T-helper 1 cell (primary cell): ENCODE measurements at places on chromosomes 2 and 18.

DNA sequence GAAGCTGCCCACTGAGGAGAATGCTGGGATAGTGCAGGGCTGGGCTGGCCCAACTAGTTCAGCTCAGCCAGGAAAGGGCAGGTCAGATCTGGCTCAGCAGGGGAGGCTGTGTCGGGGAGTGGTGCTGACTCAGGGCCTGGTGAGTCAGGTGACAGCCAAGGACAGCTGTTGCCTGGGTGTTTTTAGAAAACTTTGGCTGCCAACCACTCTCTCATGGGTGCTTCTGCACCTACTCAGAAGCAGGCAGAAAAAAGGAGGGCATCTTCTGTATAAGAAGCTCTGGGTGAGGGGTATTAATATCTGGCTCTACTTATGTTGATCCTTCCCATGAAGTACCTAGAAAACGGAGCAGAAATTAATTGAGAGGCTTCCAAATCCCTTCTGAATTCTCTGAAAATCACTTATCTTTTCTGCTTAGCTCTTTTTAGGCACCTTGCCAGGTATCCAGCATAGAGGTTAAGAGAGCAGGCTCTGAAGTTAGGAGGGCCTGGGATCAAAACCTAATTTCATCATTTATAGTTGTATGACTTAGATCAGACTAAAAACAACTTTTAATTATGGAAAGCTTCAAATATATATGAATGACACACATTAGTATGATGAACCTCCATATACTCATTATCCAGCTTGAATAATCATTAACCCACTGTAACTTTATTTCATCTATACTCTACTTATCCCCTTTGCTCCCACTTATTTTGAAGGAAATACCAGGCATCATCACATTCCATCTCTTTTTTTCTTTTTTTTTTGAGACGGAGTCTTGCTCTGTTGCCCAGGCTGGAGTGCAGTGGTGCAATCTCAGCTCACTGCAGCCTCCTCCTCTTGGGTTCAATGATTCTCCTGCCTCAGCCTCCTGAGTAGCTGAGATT lies 15.5 kb upstream of the RAB10 start:
- no peak for DNase-seq

DNA sequence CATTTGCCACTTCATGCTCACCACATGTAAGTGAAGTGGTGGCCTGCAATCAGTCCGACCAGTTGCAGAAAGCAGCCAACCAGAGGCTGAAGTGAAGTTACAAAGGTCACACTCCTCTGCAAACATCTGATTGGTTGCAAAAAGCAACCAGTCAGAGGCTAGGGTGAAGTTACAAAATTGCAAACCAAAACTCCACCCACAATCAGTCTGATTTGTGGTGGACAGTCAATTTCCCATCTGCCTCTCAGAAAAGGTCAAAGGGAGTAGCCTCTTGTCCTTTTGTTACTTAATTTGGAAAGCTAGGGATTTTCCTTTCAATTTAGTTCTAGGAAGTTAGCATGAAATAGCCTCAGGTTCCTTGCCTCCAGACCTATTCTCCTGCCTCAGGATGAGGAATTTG lies 185.0 kb downstream of the UXS1 start:
- DNase-seq: no peak

DNA sequence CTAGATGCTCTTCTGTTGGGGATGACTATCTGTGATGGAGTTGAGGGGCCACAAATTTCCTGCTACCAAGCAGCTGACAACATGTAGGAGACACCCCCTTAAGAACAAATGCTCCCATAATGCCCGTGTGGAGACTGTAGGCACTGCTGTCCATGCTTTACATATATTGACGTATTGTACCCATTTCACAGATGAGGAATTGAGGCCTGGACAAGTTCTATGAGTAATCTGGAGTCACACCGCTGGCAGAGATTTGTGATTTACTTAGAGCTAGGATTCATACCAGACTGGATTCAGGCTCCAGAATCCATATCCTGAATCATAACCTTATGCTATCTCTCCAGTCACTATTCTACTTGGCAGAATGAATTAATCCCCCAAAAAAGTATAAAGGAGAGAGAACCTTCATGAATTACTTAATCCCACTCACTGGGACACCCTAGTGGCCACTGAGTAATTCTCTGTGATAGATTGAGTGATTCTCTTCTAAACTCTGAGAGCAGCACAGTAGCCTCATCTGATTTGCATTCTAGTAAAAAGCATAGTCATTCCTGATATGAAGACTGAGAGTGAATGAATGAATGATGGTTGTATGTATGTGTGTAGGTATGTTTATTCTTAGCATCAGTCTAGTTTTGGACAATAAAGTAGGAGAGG lies 460.7 kb upstream of the MEIS1 start:
- DNase-seq: no peak

DNA sequence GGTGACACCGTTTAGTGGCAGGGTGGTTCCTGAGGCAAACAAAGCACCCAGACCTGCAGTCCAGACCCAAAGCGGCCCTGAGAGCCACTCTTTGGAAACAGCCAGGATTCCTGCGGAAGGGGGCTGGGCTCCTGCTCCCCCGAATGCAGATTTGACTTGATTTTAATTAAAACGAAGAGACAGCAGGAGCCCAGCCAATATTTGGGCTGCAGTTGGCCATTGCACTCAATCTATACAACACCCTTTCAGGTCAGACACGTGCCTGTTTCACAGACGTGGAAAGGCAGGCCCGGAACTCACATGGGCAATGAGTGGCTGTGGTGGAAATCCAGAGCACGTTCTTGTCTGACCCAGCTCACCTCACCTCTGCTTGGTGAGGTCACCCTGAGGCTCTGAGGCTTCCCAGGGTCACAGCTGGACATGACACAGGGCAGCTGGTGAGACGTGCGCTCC lies 122.4 kb downstream of the NDUFA10 start:
- DNase-seq: no peak

GRCh38 chr18:42807887-42808286 lies 307.6 kb downstream of the RIT2 start:
- no peak for DNase-seq

DNA sequence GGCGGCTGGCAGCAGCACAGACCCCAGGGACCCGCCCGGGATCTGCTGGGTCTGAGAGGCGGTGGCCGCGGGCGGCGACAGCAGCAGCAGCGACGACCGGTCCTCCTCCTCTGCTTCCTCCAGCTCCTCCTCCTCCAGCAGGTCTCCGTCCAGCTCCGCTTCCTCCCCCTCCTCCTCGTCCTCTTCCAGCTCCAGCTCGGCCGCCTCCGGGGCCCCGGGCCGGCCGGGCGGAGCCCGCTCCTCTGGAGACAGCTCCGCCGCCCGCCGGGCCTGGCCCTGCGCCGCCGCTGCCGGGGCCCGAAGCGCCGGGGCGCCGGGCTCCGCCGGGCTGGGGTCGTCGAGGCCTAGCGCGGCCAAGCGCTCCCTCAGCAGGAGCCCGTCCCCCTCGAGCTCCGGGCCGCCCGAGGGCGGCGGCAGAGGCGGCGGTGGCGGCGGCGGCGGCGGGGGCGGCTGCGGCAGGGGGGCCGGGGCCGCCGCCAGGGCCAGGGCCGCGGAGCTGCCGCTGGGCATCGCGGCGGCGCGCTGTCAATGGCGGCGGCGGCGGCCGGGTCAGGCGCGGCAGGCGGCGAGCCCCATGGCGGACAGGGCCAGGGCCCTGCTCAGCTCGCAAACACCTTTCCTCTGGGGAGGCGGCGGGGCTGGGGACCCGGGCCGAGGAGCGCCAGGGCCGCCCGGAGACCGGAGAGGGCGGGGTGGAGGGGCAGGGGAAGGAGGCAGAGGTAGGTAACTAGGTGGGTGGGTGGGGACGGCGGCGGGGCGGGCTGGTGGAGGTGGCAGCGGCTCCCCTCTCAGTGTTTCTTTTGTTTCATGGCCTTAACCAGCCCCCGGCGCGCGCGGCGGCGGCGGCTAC lies 445 bp downstream of the MEX3C start:
- DNase-seq: no peak

DNA sequence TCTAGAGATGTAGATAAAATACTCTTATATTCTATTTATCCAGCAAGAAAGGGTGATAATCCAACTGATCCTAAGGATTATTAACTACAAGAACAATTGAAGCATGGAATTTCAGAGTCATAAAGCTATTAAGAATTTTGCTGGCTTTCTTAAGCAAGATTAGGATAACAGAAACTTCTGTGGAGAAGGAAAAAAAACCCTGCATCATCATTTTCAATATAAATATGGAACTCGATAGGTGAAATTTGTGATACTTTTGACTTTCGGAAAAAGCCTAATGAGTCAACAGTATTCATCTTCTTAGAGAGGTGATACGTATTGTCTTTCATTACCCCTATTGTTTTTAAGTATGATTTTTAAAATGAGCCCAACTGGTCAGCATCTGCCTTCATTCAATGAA lies 593.3 kb downstream of the CPS1 start:
- no peak for DNase-seq

GRCh38 chr2:159476329-159476728 lies 140.0 kb downstream of the BAZ2B start:
- DNase-seq: no peak

- DNase-seq: no peak
These were observed 214.4 kb upstream of the EPAS1 start for GRCh38 chr2:46082531-46083485.

- DNase-seq: no peak
These were observed 131.4 kb downstream of the ZNF236 start for GRCh38 chr18:76953583-76954233.

- DNase-seq: no peak
These were observed 90.2 kb downstream of the FAM161A start for GRCh38 chr2:61763605-61764034.
